ENCODE measurements at places on chromosomes 7 and 10. TPM values are rescaled to one million over a fixed set of nuclear protein-coding genes. Genes with fewer than 3 reads are reported as not detected.

GRCh38 chr7:2192831-2193534 lies 39.8 kb downstream of the MAD1L1 start:
- H3K36me3 ChIP-seq, result peaks cover 16% of the 10 kb centered on the region
- no peaks in the 10 kb centered on the region for H3K4me1 ChIP-seq
- H3K27ac ChIP-seq, result no peak overlapping the region
- H3K27me3 ChIP-seq, result no peaks in the 10 kb centered on the region

The TAS2R38 gene
- not detected for polyA plus RNA-seq

The ERV3-1 gene
- 15.2 TPM for polyA plus RNA-seq

The LDB1 gene
- polyA plus RNA-seq, result 6.9 TPM

- H3K4me1 ChIP-seq, result no peaks in the 10 kb centered on the region
- no peak for DNase-seq
- H3K4me3 ChIP-seq, result no peak overlapping the region
- H3K27ac ChIP-seq, result no peak overlapping the region
- no peaks in the 10 kb centered on the region for H3K27me3 ChIP-seq
Measured at GRCh38 chr7:84025332-84025927, 169.2 kb downstream of the SEMA3A start.

DNA sequence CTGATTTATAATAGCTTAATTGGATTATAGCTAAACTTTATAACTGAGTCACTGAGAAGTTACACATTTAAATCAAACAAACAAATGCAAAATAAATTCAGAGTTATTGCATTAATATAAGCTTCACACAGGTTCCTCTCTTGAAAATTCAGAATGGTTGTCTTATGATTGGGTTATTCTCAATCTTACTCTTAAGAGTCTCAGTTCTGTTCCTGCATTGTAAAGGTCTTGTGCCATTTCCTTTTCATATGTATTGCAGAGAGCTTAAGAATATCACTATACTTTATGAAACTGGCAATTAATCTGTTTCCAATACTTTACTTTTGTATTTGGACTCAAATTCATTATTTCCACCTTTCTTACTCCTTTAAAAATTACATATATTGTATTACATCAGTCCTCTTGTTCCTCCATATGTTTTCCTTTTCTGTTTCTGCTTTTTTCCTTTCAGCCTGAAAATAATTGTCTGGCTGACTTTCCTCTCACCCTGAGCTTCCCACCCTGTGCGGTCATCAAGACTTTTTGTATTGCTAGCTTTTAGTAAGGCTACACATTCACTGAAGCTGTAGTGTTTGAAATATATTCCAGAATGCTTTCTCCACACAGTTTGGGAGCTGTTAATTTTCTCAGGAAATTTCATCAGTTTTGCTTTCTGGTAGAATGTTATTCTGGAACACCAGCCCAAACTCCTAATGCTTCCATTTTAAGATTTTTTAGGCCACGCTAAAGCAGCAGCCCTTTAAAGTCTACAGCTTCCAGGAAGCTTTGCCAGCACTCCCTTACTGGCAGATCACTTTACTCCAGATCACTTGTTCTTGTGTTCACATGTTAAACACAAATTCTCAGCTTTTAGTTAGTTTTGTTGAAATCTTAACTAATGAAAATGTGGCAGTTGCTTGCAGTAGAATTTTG lies 139.4 kb downstream of the KCND2 start:
- no peak for DNase-seq
- peak overlapping the region; percentile 75 for H3K27ac ChIP-seq
- no peaks in the 10 kb centered on the region for H3K27me3 ChIP-seq
- H3K36me3 ChIP-seq, result no peaks in the 10 kb centered on the region
- peak overlapping the region; percentile 36 for H3K4me3 ChIP-seq

The CCM2 gene
- polyA plus RNA-seq, result 74.8 TPM

Measured in GM12878 (cell line).